Upper lobe of right lung (tissue), 1 donor: ENCODE measurements at places on chromosomes 12 and 14. TPM values are rescaled to one million over a fixed set of nuclear protein-coding genes. Genes with fewer than 3 reads are reported as not detected.

DNA sequence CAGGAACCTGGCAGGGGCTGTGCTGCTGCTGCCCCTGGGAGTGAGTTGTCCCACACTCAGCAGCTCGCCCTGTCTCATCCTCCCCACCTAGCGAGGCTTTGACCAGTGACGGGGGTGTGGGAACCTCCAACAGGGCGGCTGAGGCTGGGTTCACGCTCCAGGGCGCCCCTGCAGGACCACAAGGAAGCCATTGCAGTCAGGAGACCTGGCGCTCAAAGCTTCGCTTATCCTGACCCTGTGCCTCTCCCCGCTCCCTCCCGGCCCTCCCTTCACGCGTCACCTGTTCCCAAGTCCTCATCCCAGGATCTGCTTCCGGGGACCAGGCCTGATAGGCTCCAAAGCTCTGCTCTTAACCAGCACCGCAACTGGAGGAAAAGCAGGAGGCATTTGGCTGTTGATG, 272.0 kb upstream of the SFSWAP start:
- H3K27ac ChIP-seq, result no peak overlapping the region
- no peak for DNase-seq
- H3K4me3 ChIP-seq, result no peak overlapping the region
- no peaks in the 10 kb centered on the region for H3K36me3 ChIP-seq
- no peaks in the 10 kb centered on the region for H3K4me1 ChIP-seq
- peaks cover 9% of the 10 kb centered on the region for H3K27me3 ChIP-seq

GRCh38 chr12:80712866-80713265, 3.8 kb upstream of the MYF5 start:
- no peaks in the 10 kb centered on the region for H3K4me1 ChIP-seq
- peaks cover 12% of the 10 kb centered on the region for H3K27me3 ChIP-seq
- no peaks in the 10 kb centered on the region for H3K36me3 ChIP-seq
- H3K4me3 ChIP-seq, result no peak overlapping the region
- no peak for DNase-seq

Gene RTN1
- total RNA-seq, result 9.6 TPM

GRCh38 chr12:66045506-66045905, 85.0 kb downstream of the LLPH start:
- H3K4me1 ChIP-seq, result no peaks in the 10 kb centered on the region
- DNase-seq, result no peak
- peaks cover 15% of the 10 kb centered on the region for H3K27me3 ChIP-seq
- no peaks in the 10 kb centered on the region for H3K36me3 ChIP-seq
- H3K4me3 ChIP-seq, result no peak overlapping the region
- no peak overlapping the region for H3K27ac ChIP-seq

DNA sequence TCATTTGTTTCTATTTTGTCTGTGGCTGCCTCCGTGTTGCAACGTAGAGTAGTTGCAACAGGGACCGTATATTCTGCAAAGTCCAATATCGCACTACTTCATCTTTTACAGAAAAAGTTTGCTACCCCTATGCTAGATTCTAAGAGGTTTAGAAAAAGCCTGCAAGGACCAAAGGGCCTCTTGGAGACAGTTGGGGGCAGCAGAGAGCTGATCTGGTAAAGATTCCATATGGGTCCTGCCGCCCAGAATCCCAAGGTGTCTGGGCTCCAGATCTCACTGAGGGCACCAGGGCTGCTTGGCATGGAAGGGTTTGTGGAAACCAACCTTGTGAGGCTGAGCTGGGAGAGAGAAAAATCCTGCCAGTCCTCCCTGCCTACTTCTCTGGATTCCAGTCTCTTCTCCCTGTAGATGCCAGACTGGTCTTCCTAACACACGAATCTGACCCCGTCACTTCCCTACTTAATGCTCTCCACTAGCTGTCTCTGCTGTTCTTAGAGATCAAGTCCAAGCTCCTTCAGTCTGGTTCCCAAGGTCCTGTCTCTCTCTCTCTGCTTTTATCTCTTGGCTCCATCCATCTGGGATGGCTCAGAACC, 74.6 kb downstream of the GLRX5 start:
- no peaks in the 10 kb centered on the region for H3K4me1 ChIP-seq
- no peaks in the 10 kb centered on the region for H3K36me3 ChIP-seq
- DNase-seq, result no peak
- H3K27ac ChIP-seq, result no peak overlapping the region
- H3K4me3 ChIP-seq, result no peak overlapping the region
- H3K27me3 ChIP-seq, result peaks cover 5% of the 10 kb centered on the region

Gene SLC7A7
- 84.4 TPM for total RNA-seq

Gene GPR135
- 2.1 TPM for total RNA-seq

GRCh38 chr12:24631676-24632426, 317.1 kb downstream of the BCAT1 start:
- no peak for DNase-seq
- no peaks in the 10 kb centered on the region for H3K36me3 ChIP-seq
- H3K4me3 ChIP-seq, result no peak overlapping the region

Gene CELA1
- not detected for total RNA-seq

Gene STON2
- total RNA-seq, result 47.7 TPM

GRCh38 chr14:60925286-60925685, 55.6 kb downstream of the TRMT5 start:
- no peak overlapping the region for H3K4me3 ChIP-seq
- no peaks in the 10 kb centered on the region for H3K36me3 ChIP-seq
- no peaks in the 10 kb centered on the region for H3K27me3 ChIP-seq
- no peak overlapping the region for H3K27ac ChIP-seq
- no peak for DNase-seq

DNA sequence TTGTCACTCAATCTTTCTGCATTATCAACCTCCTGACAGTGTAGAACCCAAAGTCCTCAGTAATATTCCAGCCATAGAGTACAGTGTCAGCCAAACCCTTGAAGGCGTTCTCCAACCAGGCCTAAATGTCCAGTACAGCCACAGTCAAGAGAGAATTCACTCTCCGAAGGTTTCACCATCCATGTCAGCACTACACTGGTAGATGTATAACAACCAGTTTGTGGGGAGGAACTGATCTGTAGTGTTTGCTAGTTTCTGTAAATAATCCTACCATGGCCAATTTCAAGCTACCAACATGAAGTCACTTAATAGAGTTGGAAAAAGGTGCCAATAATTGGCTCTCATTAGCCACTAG, 456 bp upstream of the MDP1 start:
- no peak for DNase-seq
- H3K27ac ChIP-seq, result no peak overlapping the region
- peak overlapping the region; percentile 73 for H3K4me3 ChIP-seq

Gene CIROP
- not detected for total RNA-seq

Gene TMEM19
- total RNA-seq, result 39.7 TPM

DNA sequence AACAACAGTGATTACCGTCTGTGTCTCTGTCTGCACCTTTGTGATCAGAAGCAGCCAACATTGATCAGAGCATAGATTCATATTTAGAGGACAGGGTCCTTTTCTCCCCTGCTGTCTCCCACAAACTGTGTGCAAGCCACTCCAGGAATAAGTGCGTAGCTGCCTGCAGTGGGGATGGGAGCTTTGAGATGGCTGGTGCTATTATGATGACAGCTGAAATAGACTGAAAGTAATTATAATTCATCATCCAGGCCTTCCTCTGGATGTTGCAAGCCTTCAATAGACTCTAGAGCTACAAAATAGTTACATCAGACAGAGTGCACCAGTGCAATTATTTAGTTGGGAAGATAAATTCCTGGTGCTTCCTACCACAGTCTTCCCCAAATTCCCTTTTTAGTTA, 68.1 kb downstream of the BORCS5 start:
- no peaks in the 10 kb centered on the region for H3K27me3 ChIP-seq
- no peaks in the 10 kb centered on the region for H3K36me3 ChIP-seq
- no peak overlapping the region for H3K4me3 ChIP-seq
- no peak overlapping the region for H3K27ac ChIP-seq
- peaks cover 12% of the 10 kb centered on the region for H3K4me1 ChIP-seq
